WERI-Rb-1 (cell line): ENCODE measurements at places on chromosomes 6 and 20.

DNA sequence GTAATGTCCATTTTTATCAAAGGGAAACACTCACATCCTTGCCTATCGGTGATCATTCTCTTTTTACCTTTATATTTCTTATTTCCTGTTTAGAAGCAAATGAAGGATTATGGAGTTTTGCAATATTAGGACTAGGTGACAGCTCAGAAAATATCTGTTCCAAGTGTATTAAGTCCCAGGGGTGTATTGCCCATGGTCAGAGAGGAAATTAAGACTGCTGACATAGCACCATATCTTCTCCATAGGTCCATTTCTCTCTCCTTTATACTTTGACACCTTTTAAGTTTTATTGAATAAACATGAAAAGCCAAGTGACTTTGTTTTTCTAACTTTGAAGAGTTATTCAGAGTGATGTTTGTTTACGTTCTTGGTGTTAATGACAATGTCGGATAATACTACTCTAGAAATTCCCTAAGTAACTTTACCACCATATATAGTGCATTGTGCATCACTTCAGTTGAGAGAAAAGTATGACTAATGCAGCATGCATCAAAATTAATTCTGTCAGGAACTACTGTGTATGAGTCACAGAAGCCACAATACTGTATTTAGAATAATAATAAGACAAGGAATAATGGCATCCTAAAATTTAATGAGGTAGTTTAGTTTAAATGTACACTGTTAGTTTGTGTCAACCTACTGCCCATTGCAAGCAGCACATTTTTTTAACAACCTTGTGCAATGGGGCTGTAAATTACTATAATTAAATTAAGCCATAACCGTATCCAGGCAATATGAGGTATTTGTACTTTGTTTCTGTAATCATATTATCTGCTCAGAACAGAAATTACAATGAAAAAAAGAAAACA lies 474.4 kb upstream of the RNF217 start:
- no peak for DNase-seq

- no peak for DNase-seq
These were observed 49.0 kb upstream of the PAX1 start for GRCh38 chr20:21656308-21657067.

- no peak for DNase-seq
These were observed 194.8 kb upstream of the PROKR2 start for GRCh38 chr20:5511505-5511904.

DNA sequence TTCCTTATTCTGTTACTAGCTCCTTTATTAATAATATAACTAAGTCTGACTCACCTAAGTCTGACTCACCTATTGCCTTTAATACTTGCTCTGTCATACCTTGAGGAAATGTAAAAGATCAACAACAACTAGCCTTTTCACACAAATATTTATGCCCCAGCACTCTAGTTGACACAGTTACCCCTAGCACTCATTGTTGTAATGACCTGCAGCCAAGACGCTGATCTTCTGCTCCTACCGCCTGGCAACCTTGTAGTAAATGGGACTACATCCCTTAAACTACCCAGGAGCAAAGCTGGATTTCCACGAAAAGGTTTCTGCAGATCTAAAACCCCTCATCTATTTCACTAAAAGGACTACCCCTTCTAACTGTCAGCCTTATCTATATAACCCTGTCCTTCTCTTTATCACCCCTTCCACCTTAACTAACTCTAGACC lies 90.0 kb downstream of the PLG start:
- no peak for DNase-seq

GRCh38 chr6:128725271-128726233 lies 157.4 kb upstream of the LAMA2 start:
- peak; percentile 27 for DNase-seq

DNA sequence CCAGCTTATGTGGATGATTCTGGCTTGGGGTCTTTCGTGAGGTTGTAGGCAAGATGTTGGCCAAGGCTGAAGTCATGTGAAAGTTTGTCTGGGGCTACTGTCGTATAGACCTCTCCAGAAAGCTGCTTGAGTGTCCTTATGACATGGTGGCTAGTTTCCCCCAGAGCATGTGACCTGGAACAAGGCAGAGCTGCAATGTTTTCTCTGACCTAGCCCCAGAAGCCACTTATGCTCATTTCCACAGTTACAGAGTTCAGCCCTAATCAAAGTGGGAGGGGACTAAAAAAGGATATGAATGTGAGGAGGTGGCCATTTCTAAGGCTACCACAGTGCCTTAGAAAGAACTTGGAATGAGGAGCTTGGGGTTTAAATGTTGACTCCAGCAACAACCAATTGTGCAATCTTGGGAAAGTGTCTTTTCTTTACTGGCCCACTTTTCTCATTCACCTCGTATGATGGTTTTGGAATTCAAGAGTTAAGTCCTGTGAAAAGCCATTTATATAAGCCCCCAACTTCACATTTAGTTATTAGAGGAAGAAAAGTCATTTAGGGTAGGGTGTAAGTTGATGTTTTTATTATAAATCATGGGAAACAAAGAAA lies 5.9 kb upstream of the ASXL1 start:
- DNase-seq = no peak

GRCh38 chr20:2469991-2470422 lies 582 bp downstream of the SNRPB start:
- peak; percentile 39 for DNase-seq

GRCh38 chr6:11497107-11497506 lies 40.4 kb upstream of the TMEM170B start:
- DNase-seq = no peak

- DNase-seq = no peak
These were observed 530.5 kb upstream of the PTCHD4 start for GRCh38 chr6:48641544-48641943.

GRCh38 chr6:11918739-11919605 lies 93.1 kb upstream of the HIVEP1 start:
- peak; percentile 35 for DNase-seq

DNA sequence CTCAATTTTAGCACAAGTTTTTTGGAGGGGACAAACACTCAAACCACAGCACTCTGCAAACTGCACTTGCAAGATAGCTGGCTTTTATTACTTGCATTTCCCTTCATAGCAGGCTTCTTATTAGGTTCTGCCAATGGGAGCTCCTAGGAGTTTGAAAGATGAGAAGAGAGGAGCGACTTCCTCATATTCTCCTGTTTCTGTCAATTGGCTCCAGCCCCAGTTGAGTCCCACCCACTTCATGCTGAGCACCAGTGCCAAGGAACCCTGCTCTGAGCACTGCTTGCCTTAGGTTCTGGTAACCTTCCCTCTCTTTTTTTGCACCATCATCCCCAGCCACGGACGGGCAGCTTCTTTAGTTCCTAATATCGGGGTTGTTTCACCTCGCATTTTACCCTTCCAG lies 67.9 kb downstream of the PSMB1 start:
- no peak for DNase-seq

GRCh38 chr6:43989581-43990146 lies 137.6 kb downstream of the MRPL14 start:
- no peak for DNase-seq

DNA sequence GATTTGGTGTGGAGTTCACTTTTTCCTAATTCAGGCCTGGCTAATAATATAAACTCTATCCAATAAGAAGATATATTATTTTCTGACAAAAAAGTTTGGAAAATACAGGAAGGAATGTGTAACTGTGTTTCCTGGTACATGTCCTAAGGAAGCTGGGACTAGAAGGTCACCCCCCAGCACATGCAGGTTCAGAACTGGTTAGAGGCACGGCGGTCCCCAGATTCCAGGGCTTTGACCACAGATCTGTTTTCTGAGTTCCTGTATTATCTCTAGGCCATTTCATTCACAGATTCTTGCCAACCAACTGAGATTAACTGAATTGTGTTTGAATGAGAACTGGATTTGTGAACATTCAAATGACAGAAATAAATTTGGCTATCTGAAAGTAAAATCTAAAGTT lies 94.5 kb downstream of the TULP4 start:
- DNase-seq = no peak

- DNase-seq = no peak
These were observed 64.2 kb downstream of the LMBRD1 start for GRCh38 chr6:69732640-69733039.

- no peak for DNase-seq
These were observed 2.7 kb upstream of the DLL1 start for GRCh38 chr6:170293341-170294231.

GRCh38 chr20:8805737-8806442 lies 263.0 kb upstream of the PLCB4 start:
- DNase-seq = no peak

GRCh38 chr20:49905415-49906091 lies 9.8 kb downstream of the SPATA2 start:
- no peak for DNase-seq

- no peak for DNase-seq
These were observed 242.1 kb downstream of the SOD2 start for GRCh38 chr6:159450815-159451465.

- DNase-seq = no peak
These were observed 22.2 kb downstream of the SAMHD1 start for GRCh38 chr20:36929290-36929689.

- DNase-seq = no peak
These were observed 138.1 kb upstream of the TAB2 start for GRCh38 chr6:149179431-149179830.

DNA sequence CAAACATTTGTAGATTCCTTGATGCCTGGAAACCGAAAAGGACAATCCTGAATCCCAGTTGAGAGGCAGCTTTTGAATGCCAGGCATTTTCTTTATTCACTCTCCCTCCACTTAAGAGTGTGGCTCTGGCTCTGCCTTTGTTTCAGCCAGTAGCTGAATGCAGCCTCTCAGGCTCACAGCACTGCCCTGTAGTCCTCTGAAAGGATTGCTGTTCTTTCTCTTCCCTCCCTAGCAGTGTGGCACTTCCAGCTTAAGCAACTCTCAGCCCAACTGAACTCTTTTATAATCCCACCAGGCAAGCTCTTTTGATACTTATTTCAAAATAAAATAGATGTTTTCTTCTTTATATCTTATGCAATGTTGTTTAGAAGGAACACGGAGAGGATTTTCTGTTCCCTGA lies 415.6 kb downstream of the GJA1 start:
- peak; percentile 11 for DNase-seq

- DNase-seq = no peak
These were observed 125.3 kb upstream of the PLCB4 start for GRCh38 chr20:8943631-8944030.

- no peak for DNase-seq
These were observed 35.3 kb downstream of the PANK2 start for GRCh38 chr20:3924304-3925112.

DNA sequence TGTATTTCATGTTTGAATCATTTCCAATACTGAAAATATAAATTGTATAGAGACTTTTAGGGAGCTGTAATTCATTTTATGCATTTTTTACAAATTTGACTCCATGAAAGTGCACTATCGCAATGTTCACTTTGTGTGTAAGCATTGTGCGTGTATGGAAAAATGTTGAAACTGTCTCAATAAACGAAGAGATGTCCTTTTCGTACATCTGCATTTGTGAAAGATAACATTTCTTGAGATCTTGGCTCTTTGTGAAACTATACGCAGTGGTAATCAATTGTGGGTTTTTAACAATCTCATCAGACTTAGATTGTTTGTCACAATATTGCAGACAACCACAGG lies 18.6 kb upstream of the ZBP1 start:
- no peak for DNase-seq

DNA sequence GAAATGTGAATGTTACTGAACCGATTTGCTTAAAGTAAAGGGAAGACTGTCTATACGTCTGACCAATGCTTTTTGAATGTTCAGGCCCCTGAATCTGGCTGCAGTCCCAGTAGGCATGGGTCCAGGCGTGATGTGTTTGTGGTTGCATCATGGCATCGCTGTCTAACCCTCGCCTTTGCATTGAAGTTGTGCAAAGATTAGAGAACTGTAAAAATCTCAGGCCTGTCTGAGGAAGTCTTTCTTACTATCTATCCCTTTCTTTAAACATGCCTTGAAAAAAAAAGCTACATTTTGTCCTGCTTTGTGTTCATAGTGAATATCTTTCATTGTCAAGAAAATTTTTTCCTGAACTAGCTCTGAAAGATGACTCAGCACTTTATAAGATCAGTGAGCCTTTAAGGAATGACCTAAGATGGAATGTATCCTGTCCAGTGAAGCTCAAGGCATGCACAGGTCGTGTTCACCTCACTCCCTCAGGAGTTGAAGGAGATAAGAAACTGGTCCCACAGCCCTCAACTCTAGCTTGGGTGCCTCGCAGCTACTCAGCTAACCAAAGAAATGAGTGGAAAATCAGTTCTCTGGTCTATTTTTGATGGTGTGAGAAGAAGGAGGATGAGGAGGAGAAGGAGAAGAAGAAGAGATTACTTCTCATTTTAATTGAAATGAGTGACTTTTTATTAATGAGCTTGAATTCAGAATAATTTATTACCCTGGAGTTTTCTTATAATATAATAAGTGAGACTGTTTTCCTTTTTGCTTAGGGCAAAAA lies 48.6 kb downstream of the TPD52L1 start:
- no peak for DNase-seq

DNA sequence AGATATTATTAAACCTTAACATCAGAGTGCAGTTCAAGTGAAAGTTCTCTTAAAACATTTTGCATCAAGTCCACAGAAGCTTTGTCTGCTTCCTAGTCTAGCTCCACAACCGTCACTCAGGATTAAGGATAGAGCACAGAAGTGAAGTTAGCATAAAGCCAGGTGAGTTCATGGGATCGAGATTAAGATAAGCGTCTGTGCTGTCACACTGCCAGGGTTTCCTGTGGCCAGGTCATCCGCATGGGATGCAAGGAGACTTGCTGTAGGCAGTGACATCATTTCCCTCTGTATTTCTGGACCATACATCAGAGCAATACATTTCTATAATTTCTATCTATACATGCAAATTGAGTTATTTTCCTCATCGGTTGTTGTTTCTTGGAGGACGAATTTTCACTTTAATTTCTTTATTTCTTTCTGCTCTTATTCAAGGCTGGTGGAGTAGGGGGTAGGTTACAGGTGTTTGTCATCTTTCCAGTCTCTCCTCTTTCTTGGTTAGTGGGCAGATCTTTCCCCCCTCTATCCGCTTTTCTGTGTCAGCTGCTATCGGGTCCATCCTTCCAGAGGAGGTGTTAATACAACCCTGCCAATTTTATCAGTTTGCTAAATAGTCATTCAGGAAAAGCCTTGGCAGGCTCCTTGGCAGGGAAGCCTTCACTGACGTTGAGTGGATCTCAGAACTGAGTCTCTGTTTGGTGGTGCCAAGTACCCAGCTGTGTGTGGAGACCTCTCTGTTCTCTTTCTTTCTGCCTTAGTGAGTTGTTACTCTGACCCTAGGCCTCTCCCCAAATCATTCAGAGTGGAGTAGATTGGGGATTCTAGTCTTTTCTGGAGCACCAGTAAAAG lies 307.6 kb upstream of the MAP3K7 start:
- peak; percentile 77 for DNase-seq

DNA sequence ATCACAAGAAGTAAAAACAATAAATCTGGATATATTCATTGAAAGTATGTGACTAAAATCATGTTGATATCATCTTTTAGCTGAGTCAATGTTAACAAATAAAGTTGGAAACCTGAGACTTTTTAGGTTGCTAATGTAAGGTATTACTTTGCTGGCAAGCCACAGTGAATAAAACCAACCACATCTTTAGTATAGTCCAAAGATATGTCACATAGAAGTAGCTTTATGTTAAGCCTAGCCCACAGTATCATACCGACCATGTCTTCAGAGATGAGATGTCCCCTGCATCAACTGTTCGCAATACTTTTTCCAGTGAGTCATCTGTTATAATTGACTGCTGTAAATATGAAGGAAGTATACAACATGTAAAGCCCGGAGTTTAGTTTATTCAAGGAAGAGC lies 107.6 kb upstream of the MCHR2 start:
- DNase-seq = no peak
